ENCODE measurements at places on chromosomes 7 and 10. TPM values are rescaled to one million over a fixed set of nuclear protein-coding genes. Genes with fewer than 3 reads are reported as not detected.
A peak's percentile ranks its signal among the peaks of the same experiment; 100 is the strongest.

Gene CALHM3
- not detected for total RNA-seq

DNA sequence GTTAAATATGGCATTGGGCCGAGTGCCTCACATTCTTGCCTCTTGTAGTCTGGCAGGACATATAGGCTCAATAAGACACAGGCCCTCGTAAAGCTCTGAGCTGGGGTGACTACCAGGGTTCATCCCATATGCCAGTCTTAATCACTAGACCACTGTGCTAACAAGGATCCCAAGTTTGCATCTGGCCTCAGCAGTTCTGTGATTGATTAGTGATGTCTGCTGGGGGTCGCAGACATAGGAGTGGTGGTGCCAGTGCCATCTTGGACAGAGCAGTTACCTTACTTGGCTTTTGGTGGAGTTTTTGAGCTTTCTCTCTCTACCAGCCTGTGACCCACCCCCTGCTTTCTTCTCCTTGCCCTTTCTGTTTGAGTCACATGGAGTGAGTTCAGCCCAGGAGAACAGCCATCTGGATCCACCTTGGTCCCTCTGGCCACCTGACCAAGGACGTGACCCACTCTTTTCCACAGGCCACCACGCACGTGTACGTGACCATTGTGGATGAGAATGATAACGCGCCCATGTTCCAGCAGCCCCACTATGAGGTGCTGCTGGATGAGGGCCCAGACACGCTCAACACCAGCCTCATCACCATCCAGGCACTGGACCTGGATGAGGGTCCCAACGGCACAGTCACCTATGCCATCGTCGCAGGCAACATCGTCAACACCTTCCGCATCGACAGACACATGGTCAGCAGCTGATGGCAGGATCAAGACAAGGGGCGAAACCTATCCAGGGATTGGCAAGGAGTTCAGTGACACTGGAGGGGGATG is 4.1 kb upstream of the VSIR start:
- DNase-seq, result no peak

DNA sequence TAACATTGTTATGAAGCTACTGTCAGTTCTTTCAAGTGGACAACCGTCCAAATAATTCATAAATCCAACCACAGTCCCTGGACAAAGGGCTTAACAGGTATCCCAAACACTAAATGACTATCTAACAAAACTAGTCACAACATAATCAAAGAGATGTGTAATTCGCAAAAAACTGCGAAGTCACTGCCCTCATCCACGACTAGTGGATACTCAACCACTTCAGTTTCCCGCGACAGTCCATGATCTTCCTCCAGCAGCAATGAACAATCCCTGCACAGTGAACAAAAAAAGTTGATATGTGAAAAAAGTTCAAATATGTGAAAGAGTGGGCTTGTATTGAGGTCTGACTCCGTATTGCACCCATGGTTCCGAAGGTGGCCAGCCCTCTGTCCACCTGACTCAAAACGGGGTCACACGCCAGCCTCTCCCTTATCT is 287 bp downstream of the DCLRE1A start:
- no peak for DNase-seq

Gene SYT15B
- total RNA-seq, result not detected

- DNase-seq, result no peak
These were observed 1.9 kb upstream of the SLC18A2 start for GRCh38 chr10:117239051-117239450.

Gene TAC1
- total RNA-seq, result not detected

DNA sequence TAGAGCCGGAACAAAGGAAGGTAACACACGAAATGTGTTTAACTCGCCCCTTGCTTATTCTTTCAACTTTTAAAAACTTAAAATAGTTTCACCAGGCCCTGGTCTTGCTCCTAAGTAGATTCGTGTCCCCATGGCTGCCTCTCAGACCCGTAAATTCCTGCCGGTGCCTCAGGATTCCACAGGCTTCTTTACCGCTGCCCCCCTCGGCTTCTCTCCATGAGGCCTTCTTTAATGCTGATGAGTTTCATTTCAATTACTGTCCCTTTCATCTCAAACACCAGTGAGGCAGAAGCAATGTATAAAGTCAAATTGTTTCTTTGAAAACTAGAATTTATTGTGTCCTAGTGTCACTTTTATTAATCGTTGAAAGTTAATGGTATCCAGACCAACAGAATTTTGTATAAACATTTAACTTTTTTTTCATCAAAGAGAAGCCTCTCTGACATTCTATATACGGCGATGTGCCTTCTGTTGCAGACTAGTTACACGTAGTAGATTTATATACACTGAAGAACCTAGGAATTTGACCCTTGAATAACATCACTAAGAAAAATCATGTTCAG is 225.2 kb downstream of the C7orf25 start:
- no peak for DNase-seq

GRCh38 chr7:106774768-106775551 is 90.1 kb upstream of the PIK3CG start:
- peak; percentile 94 for DNase-seq

Gene GRM8
- total RNA-seq, result not detected

DNA sequence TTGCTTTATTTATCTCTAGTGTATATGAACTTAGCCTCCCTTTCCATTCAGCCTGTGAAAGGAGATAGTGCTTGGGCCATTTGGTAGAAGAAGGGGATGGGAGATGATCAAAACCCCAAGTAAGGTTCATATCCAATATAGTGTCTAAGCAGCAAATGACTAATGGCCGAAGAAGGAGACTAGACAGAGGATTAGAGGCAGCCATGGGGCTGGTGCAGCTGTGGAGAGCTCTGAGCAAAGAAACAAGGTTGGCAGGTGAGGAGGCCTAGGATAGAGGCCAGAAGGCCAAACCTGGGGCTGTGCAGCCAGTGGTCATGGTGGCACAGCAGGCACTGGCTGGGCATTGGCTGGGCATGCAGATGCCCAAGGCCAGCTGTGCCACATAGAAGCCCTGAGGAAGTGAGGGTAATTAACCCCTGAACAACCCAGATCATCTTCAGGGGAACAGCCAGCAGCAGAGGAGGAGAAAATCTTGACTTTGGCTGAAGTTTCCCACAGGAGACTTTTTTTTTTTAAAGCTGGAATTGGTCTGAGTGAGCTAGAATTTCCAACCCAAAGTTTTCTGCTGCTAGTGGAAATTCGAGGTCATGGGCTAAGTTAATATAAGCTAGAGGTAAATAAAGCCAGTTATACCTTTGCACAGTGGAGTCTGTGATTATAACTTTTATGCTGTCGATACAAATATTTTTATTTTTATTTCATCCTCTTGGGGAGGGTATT is 10.3 kb upstream of the CPA1 start:
- no peak for DNase-seq

- no peak for DNase-seq
These were observed 19.3 kb upstream of the PRKAR1B start for GRCh38 chr7:746155-747061.

Gene NPY4R2
- total RNA-seq, result not detected

DNA sequence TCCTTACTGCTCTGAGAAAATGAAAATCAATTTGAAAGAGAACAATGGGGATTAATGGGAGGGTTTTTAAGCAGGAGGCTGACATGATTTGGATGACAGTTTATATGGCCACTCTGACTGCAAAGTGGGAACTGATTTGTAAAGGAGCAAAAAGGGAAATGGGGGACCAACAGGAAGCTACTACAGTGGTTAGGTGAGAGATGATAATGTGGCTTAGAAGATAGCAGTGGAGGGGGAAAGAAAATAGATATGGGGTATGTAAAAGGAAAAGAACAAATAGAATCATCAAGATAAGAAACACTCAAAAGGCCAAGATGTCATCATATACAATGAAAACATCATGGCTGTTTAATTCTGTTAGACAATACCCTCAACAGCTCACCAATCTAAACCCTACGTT is 177.5 kb downstream of the ANK3 start:
- no peak for DNase-seq
